ENCODE measurements at places on chromosomes 4 and X. TPM values are rescaled to one million over a fixed set of nuclear protein-coding genes. Genes with fewer than 3 reads are reported as not detected.

RNF150 gene
- total RNA-seq = 1.2 TPM

- DNase-seq = no peak
These were observed 31.2 kb downstream of the ZNF827 start for GRCh38 chr4:145907390-145907789.

DNA sequence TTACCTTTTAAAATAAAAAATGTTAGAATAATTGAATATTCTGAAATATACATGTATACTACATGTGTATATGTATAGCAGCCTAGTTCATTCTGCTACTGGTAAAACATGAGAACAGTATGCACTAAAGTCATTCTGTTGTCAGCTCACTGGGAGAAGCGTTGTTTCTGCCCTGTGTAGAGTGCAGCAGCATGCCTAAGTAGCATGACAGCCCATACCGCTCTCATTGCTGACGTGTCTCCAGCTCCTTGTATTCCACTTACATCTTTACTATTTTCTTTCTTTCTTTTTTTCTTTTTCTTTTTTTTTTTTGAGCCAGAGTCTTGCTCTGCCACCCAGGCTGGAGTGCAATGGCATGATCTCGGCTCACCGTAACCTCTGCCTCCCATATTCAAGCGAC is 90.7 kb downstream of the KLHL8 start:
- DNase-seq = no peak

GRCh38 chr4:141565379-141566089 is 70.8 kb upstream of the IL15 start:
- no peak for DNase-seq

DNA sequence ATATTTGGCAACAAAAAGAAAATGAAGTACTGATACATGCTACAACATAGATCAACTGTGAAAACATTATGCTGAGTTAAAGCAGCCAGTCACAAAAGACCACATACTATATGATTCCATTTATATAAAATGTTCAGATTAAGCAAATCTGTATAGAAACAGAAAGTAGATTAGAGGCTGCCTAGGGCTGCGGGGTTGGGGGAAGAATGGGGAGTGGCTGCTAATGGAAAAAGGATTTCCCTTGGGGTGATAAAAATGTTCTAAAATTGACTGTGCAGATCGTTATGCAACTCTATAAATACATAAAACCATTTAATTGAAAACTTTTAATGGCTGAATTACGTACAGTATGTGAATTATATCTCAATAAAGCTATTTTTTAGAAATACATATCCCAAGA is 46.8 kb downstream of the NEK1 start:
- no peak for DNase-seq

DNA sequence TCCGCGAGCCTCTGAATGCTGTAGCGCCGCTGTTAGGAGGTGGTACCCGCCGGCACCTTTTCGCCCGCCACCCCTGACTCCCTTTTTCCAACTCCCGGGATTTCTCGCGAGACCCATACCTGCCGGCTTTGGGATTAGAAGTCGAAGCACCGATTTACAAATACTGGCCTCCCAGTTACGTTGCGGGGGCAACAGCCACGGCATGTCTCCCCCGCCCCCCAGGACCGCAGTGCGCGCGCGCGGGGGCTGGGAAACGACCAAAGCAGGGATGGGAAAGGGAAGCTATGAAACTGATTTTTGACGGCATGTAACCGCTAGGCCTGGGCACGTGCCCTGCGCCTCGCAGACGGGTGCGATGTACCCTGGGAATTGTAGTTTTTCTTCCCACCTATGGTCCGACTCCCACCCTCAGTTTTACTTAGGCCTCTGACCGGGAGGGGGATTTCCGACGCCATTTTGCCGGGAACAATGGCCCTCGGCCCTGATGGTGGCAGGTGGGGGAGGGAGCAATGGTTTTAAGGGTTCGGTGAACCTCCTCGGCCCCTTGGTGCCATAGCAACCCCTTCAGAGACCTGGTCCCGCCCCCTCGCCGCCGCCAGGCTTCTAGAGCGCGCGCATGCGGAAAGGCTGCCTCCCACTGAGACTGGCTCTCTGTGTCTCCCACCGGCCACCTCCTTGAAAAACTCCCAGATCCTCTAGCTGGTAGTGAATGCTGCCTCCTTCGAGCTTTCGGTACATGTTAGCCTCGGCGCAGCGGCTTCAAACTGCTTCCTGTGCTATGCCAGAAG is 772 bp upstream of the WNK3 start:
- DNase-seq = peak; percentile 57

All from right lobe of liver (tissue), 6 donors.